ENCODE measurements at places on chromosomes 5 and 9.

- H3K4me1 ChIP-seq: peaks cover 22% of the 10 kb centered on the region
- no peaks in the 10 kb centered on the region for H3K36me3 ChIP-seq
- peaks cover 6% of the 10 kb centered on the region for H3K27me3 ChIP-seq
- DNase-seq: no peak
Observed at GRCh38 chr5:54305737-54306136, 4.6 kb downstream of the ARL15 start.

DNA sequence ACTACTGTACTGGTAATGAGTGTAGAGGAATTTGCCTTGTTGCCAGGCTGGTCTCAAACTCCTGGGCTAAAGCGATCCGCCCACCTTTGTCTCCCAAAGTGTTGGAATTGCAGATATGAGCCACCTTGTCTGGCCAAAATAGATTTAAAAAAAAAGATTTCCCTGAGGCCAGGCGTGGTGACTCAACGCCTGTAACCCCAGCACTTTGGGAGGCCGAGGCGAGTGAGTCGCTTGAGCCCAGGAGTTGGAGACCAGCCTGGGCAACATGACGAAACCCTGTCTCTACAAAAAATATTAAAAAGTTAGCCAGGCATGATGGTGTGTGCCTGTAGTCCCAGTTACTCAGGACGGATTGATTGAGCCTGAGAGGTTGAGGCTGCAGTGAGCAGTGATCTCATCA lies 62.5 kb downstream of the IPO11 start:
- peaks cover 6% of the 10 kb centered on the region for H3K36me3 ChIP-seq
- H3K4me1 ChIP-seq: no peaks in the 10 kb centered on the region
- H3K27me3 ChIP-seq: no peaks in the 10 kb centered on the region
- DNase-seq: no peak
- H3K4me3 ChIP-seq: no peak overlapping the region
- H3K27ac ChIP-seq: no peak overlapping the region

DNA sequence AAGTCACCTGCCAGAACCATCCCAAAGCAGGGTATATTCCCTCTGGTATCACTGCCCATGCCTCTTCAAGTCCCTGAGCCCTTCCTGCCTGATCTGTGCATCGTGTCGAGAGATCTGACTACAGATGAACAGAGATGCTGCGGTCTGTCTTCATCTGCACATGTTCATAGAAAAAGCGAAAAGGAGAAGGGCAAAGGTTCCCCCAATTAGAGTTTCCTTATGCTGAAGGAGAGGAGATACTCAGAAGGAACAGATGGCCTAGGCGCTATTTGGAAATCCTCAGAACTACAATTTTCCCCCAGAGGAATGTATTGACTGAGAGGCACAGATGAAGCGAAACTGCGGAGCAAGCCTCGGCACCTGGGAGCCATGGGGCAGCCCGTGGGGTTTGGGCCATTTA lies 170.9 kb downstream of the SEC61B start:
- DNase-seq: no peak
- H3K27me3 ChIP-seq: no peaks in the 10 kb centered on the region
- no peak overlapping the region for H3K4me3 ChIP-seq
- H3K27ac ChIP-seq: no peak overlapping the region

DNA sequence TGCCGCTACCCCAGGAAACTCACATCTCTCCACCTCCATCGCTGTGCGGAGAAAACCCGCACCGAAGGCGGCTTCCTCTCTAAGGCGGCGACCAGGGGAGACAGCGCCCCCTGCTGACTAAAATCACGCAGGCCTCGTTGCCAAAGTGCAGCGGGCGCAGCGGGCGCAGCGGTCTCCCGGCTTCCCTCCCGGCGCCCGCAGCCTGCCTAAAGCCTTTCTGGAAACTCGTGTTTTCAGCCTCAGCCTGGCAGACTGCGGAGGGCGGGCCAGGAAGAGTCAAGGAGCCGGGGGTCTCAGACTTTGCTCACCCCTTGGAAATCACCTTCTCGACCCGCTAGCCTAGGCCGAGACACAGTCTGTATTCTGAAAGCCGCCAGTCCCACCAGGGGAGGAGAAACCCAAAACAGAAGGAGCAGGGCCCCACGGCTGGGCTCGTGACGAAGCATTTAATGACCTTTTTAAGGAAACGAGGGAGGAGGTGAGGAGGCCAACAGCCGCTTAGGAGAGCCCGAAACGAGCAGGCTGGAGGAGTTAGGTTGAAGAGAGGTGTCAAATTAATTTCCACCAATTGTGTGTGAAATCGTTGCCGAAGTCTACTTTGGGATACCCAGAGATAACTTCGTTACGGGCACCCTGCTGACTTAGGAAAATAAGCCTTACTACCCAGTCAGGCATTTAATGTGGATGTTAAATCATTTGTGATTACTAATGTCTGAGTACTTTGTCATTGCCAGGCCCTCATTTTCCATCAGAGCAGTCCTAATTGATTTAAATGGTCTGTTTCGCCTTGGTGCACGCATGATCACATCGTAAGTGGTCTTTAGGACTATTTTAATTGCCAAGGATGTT lies 7.3 kb upstream of the FOXB2 start:
- H3K4me1 ChIP-seq: peaks cover 32% of the 10 kb centered on the region
- H3K27me3 ChIP-seq: peaks cover 88% of the 10 kb centered on the region
- no peak overlapping the region for H3K27ac ChIP-seq
- H3K36me3 ChIP-seq: no peaks in the 10 kb centered on the region

GRCh38 chr5:82863266-82863665 lies 213.9 kb downstream of the TMEM167A start:
- H3K36me3 ChIP-seq: no peaks in the 10 kb centered on the region
- no peak overlapping the region for H3K27ac ChIP-seq
- no peaks in the 10 kb centered on the region for H3K27me3 ChIP-seq
- no peak overlapping the region for H3K4me3 ChIP-seq
- peaks cover 52% of the 10 kb centered on the region for H3K4me1 ChIP-seq

- no peak for DNase-seq
- H3K4me1 ChIP-seq: no peaks in the 10 kb centered on the region
- H3K36me3 ChIP-seq: no peaks in the 10 kb centered on the region
- H3K27ac ChIP-seq: no peak overlapping the region
- H3K27me3 ChIP-seq: no peaks in the 10 kb centered on the region
Observed at GRCh38 chr5:156526081-156526925, 199.3 kb downstream of the SGCD start.

DNA sequence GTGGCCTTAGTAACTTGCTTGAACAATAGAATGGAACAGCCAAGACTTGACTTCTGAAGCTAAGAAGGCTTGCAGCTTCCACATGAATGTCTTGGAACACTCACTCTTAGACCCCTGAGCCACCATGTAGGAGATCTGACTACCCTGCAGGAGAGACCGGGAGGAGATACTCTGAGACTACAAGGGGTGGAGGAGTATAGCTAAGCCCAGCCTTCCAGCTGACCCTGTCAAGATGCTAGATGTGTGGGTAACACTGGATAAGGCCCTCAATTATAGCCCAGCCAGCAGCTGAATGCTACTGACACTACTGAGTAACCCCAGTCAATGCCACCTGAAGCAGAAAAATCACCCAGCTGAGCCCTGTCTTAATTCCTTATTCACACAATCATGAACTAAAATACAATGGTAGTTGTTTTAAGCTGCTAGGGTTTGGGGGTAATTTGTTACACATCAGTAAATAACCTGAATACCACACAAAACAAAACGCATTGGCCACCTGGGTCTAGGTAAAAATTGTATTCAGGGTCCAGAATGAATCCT lies 180.9 kb downstream of the FSTL4 start:
- H3K27me3 ChIP-seq: no peaks in the 10 kb centered on the region
- H3K36me3 ChIP-seq: no peaks in the 10 kb centered on the region
- peaks cover 67% of the 10 kb centered on the region for H3K4me1 ChIP-seq
- no peak overlapping the region for H3K27ac ChIP-seq

DNA sequence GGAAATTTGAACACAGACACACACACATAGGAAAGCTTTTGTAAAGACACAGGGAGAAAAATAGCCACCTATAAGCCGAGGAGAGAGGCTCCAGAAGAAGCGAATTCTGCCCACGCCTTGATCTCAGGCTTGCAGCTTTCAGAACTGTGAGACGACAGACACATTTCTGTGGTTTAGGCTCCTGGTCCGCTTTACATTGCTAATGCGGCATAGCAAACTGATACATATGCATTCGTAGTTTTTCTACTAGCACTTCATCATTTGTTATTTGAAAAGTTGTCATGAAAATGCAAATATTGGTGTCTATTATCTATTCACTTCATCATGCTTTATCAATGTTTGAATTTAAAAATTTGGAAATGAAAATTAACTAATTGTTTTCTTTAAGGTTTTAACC lies 674.9 kb downstream of the SEMA5A start:
- H3K4me1 ChIP-seq: peaks cover 8% of the 10 kb centered on the region
- DNase-seq: no peak
- no peak overlapping the region for H3K4me3 ChIP-seq
- no peak overlapping the region for H3K27ac ChIP-seq
- no peaks in the 10 kb centered on the region for H3K27me3 ChIP-seq

GRCh38 chr5:107294211-107294550 lies 376.6 kb downstream of the EFNA5 start:
- H3K4me1 ChIP-seq: peaks cover 12% of the 10 kb centered on the region
- H3K4me3 ChIP-seq: no peak overlapping the region
- no peaks in the 10 kb centered on the region for H3K27me3 ChIP-seq

DNA sequence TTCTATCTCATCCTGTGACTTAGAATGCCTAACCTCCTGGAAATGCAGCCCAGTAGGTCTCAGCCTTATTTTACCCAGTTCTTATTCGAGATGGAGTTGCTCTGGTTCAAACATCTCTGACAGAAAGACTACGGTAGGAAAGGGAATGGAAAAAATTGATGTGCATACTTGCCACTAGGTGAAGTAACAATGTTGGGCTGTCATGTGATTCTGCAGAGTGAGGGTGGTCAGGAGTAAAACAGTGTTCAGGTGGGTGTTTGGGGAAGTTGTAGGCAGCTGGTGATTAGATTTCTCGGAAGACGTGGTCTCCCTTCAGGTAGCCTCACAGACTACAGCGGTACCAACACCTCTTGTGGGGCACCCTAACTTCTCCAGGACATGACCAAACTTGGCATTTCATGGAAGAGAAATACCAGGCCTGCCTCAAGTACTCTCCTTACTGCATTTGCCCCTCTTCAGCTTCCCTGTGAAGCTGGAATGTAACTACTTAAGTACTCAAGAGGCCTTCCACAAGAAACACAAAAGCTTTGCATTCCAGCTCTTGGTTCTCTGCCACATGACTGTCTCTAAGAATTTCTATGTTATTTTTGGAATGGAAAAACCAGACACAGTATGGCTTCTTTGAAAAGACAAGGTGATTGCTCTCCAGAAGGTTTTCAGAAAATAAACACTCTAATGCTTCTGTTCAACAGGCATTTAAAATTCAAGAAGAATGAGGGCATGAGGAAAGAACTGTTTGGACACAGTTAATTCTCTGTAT lies 17.4 kb upstream of the ENTREP1 start:
- peak overlapping the region; percentile 58 for H3K27ac ChIP-seq
- no peaks in the 10 kb centered on the region for H3K27me3 ChIP-seq
- H3K4me1 ChIP-seq: peaks cover 14% of the 10 kb centered on the region
- peak; percentile 79 for DNase-seq

- no peaks in the 10 kb centered on the region for H3K27me3 ChIP-seq
- no peak for DNase-seq
- H3K27ac ChIP-seq: no peak overlapping the region
Observed at GRCh38 chr5:6399980-6400910, 21.9 kb upstream of the MED10 start.

GRCh38 chr9:110994771-110995241 lies 43.5 kb downstream of the LPAR1 start:
- no peak overlapping the region for H3K27ac ChIP-seq
- H3K4me1 ChIP-seq: peaks cover 5% of the 10 kb centered on the region
- H3K27me3 ChIP-seq: no peaks in the 10 kb centered on the region

DNA sequence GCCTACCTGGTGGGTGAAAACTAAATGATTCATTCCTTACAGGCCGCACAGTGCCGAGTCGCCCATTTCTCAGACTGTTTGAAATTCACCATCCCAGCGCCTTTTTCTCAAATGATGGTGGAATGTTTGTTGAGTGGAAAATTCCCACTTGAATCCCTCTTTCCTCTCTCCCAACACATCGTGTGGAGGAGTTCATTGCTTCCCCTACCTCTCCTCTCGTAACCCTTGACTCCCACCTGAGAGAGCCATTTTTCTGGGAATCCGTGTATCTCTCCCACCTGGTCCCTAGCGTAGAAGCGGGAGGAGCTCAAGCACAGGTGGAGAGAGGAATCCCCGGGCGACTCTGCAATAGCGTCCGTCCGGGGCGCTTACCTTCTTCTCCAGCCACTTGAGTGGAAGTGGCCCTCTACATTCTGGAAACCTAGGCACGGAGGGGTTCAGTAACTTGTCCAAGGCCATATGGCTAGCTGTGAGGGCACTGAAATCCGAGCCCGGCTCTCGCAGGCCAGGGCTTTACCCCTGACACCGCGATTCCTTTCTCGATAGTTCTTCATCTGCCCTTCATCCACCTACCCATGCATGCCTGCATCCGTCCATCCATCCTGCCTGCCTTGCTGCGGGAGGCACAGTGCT lies 683 bp downstream of the OSMR start:
- no peaks in the 10 kb centered on the region for H3K4me1 ChIP-seq
- no peaks in the 10 kb centered on the region for H3K36me3 ChIP-seq
- no peak overlapping the region for H3K27ac ChIP-seq
- DNase-seq: no peak
- H3K27me3 ChIP-seq: peaks cover 55% of the 10 kb centered on the region

DNA sequence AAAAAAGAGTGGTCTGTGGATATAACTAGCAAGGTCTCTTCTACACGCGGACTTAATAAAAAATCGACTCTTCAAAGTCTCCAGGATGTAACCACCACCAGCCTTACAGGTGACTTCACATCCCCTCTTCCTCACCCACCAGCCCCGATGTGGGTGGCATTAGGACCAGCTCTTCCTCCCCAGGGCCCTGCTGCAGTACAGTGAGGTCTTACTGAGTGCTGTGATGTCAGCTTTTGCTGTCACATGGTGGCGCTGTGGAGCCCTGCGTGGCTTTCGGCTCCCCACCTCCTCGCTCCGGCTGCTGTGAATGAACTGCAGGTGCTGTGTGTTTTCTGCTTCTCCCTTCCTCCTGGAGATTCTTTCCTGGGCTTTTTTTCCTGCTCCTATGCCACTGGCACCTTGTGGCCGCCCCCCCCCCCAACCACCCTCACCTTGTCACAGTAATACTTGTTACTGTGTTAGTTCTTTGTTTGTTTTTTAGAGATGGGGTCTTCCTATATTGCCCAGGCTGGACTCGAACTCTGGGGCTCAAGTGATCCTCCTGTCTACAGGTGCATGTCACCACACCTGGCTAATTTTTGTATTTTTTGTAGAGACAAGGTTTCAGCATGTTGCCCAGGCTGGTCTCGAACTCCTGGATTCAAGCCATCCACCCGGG lies 15.8 kb upstream of the RAPGEF1 start:
- H3K4me3 ChIP-seq: no peak overlapping the region
- H3K4me1 ChIP-seq: no peaks in the 10 kb centered on the region
- peak; percentile 93 for DNase-seq
- H3K27me3 ChIP-seq: no peaks in the 10 kb centered on the region

DNA sequence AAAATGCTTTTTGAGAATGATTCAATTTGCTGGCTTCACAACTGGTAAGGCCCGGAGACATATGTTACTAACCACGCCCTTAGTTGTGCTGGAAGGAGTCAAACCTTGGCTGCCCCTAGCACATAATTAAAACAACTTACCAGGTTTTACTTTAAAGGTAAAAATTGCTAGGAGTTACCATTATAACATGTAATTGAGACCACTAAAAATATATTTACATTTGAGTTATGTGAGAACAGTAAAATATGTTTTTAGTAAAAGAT lies 435.6 kb upstream of the CDH9 start:
- no peak overlapping the region for H3K27ac ChIP-seq
- DNase-seq: no peak
- H3K36me3 ChIP-seq: peaks cover 40% of the 10 kb centered on the region
- H3K27me3 ChIP-seq: no peaks in the 10 kb centered on the region

Data from neural progenitor cell (in vitro differentiated cells).